ENCODE measurements at places on chromosomes 2 and 18.
A peak's percentile ranks its signal among the peaks of the same experiment; 100 is the strongest.

- no peak for DNase-seq
Measured at GRCh38 chr2:109529532-109530449, 84.0 kb downstream of the SEPTIN10 start.

GRCh38 chr2:126902152-126902835 lies 3.6 kb downstream of the TEX51 start:
- DNase-seq, result no peak

DNA sequence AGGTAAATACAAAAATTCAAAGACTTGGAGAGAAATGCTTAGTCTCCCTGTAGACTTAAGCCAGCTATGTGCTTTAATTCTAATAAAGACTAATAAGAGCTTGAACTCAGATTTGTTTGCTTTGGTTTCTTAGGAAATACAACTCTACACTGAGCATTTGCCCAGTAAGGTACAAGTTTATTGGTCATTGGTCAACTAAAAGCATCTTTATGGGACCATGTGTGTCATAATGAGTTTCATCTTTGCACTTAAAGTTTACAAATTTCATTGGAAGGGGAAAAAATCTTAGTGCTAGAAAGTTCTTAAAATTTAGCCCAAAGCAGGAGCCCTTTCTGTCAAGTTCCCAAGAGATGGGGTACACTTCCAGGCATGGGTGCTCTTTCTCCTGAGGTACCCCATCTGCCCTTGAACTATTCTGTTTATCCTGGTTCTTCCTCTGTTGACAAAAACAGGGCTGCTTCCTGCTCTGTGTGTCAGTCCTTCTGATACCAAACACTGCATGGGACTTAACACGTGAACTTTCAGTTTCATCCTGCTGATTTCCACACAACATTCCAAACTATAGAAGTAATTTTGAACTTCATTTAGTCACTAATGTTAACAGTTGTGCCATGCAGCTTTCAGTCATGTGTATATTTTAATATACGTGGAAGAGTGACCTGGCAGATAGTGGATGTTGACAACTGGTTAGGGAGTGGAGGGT lies 200.2 kb downstream of the TPGS2 start:
- no peak for DNase-seq

DNA sequence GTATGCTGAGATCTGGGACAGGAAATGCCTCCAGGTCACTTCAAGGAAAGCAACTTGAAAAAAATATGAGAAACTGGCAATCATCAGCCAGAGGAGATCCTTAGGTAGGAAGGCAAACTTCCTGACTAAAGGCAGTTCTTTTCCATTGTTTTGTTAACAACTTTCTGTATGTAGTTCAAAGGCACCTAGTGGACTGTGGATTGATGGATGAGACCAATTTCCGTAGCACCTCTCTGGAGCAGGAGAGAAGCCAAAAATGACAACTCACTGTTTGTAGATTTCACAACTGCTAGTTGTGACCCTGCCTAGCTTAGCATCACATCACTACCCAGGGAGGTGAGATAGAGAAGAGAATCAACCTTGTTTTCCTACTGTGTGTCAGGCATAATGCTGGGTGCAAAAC lies 21.8 kb upstream of the NOSTRIN start:
- no peak for DNase-seq

DNA sequence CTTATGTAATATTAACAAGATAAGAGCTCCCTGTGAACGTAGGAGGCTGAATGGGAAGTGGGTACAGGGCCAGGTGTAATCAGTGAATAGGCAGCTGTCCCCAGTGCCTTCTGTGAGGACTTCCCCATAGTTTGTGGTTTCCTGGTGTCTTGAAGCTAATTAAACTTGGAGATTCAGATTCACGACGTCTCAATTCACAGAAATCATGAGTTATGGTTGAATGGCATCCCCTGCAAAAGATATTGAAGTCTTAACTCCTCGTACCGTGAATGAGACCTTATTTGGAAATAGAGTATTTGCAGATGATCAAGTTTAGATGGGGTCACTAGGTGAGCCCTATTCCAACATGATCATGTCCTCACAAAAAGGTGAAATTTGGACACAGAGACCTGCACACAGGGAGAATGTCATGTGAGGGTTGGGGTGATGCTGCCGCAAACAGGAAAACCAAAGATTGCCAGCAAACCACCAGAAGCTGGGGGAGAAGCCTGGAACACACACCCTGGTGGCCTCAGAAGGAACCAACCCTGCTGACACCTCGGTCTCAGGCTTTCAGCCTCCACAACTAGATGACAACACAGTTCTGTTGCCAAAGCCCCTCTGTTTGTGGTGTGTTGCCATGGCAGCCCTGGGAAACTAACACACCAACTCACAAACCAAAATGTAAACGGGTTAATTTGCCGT lies 13.2 kb downstream of the ARL4C start:
- DNase-seq, result peak; percentile 38

DNA sequence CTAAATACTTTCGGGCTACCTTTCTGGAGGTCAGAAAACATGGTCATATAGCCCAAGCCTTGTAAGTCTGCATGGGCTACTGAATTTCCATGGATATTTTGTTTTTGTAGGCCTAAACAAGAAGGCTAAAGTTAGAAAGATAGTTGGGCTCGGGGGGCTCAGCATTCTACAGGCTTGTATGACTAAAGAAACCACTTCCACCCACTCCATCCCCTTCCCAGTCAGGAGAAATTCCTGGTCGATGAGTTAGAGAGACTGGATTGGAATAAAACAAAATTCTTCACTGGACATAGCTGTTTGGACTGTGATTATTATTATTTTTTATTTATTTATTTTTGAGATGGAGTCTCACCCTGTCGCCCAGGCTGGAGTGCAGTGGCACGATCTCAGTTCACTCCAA lies 539.4 kb upstream of the TNP1 start:
- DNase-seq, result no peak

DNA sequence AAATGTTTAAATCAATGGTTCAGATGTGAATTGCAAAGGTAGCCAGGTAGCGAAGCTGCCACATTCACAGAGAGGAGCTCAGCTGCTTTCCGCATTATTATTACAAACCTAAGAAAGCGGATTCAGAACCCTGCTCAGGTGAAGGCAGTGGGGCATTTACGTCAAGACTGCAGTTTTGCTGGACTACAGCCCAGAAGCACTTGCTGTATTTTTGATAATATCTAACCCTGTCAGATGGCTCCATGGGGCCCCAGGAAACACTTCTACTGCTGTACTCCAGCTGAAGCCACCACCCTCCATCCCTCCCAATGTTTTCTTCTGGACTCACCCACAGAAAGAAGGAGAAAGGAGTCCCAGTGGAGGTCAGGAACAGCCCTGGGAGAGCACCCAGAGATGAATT lies 96.9 kb downstream of the TPO start:
- no peak for DNase-seq

- no peak for DNase-seq
Measured at GRCh38 chr2:39875914-39876267, 96.8 kb upstream of the THUMPD2 start.

GRCh38 chr2:6474161-6475140 lies 391.3 kb downstream of the CMPK2 start:
- DNase-seq, result no peak

DNA sequence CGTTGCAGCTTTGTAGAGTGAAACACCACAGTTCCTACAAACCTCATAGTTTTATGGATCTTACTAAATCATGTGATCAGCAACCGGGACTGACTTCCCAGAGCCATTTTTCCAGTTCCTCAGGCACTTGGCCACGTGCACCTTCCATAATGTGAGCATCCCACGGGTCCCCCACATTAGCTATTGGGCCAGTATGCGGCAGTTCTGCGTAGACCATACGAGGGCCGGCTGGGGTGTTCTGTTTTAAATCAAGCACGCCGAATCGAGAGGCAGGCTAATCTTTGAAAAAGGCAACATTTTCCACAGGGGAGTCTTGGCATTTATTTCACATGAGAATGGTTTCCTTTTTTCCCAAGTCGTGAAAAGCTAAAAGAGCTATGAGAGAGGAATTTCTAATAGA lies 135.6 kb upstream of the CCDC195 start:
- DNase-seq, result no peak

GRCh38 chr2:145652571-145653545 lies 1132.9 kb upstream of the ZEB2 start:
- no peak for DNase-seq

DNA sequence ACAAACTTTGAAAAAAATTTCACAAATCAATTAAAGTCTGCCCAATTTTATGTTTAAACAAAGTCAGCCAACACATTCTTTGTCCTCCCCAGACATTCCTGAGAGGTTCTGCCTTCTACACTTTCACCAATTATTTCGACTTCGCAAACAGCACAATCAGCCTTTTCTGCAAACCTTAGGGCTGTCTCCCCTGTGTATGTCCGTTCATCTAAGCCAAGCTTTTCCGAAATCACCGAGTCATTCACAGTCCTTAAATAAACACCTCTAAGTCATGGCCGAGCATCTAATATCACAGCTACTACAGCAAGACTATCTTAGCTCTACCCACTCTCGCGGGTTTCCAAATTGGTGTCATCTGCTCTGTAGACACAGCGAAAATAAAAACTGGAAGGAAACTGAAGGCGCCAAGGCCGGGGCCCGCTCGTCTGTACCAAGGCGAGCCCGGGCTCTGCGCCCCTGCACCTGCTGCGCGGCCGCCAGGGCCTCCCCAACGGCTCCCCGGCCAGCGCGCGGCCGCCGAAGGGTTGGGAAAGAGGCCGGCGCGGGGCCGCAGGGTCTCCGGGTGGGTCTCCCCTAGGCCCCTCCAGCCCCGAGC lies 730 bp downstream of the ODC1 start:
- no peak for DNase-seq

DNA sequence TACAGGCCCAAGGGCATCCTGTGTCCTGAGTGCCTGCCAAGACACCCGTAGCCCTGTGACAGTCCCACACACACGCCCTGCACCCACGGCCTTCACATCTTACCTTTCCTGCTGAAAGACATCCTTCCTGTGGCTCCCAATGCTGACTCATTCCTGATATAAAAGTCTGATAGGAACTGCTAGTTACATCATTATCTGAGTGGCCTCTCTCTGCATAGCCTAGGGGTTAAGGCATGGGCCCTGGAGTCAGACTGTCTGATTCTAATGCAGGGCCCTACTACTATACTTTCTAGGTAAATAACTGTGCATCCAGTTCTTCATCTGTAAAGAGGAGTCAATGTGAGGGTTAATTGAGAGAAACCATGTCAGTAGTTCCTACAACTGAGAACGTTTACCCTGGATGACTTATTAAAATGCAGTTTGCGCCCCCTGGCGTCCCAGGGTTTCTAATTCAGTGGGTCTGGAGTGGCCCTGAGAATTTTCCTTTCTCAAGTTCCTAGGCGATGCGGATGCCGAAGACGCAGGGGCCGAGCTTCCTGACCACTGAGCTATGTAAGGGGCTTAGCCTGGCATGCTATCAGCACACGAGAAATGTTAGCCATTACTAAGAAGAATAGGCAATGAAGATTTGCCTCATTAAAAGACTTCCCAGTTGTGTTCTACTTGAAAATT lies 6.0 kb upstream of the GPR45 start:
- DNase-seq, result peak; percentile 36

- DNase-seq, result no peak
Measured at GRCh38 chr2:241072151-241072550, 29.9 kb downstream of the MTERF4 start.

DNA sequence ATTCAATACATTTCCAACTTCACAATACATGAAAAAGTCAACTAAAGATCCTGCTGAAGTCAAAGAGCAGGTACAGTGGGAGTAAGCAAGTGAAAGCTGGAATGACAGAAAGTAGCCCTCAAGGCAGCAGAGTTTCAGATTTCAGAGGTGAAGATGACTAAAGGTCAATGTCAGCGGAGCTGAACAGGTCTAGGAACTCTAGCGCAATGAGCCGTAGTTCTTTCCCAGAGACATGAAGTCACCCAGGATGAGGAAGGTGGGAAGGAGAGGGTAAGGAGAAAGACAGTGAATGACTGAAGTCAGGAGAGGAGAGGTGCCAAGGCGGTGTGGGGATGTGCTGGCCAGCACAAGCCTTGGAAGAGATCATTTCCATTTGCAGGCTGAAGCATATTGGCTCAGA lies 28.1 kb downstream of the PTPN2 start:
- no peak for DNase-seq

- DNase-seq, result no peak
Measured at GRCh38 chr2:170714381-170715061, 616 bp upstream of the SP5 start.

DNA sequence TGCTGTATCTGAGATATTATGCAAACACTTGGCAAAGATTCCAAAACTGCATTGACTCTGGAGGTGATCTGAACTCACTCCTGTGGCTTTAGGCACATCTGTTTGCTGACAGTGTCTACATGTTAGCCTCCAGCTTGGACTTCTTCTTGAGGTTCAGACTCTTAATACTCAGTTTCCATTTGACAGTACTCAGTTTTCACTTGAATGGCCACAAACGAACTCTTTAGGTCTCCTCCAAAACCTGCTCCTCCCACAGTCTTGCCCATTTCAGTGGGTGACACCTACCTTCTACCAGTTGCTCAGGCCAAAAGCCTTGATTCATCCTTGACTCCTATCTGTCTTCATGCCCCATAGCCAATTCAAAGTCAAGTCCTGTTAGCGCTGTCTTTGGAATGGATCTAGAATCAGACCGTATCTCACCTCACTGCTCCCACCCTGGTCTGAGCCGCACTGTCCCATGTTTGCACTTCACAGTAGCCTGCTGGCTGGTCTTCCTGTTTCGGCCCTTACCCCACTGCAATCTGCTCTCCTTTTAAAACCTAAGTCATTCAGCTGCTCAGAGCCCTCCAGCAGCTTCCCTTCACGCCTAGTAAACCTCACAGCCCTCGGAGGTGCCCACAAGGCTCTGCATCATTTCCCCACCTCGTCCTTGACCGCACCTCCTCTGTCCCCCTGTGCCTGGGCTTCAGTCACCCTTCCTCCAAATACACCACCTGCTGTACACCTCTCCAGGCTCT lies 10.5 kb downstream of the ATG16L1 start:
- DNase-seq, result no peak

GRCh38 chr2:144350151-144350802 lies 169.6 kb downstream of the ZEB2 start:
- DNase-seq, result no peak

- DNase-seq, result no peak
Measured at GRCh38 chr2:224838335-224838734, 122.2 kb upstream of the CCDC195 start.

DNA sequence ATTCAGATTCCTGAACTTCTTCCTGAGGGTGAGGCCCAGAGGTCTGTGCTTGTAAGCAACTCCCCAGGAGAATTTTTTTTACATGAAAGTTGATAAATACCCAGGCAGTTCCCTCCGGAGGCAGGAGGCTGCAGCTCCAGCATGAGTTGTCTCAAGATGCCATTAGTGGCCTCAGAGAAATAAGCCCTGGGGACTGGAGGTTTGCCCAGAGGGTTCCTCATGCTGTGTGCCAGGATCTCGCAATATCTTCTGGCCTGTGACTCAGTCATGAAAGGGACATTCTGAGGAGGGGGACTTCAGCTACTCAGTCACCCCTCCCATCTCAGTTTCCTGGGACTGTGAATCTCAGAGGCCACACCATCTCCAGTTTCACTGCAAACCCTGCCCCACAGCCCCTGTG lies 49.9 kb downstream of the LYPD1 start:
- no peak for DNase-seq

- DNase-seq, result no peak
Measured at GRCh38 chr2:222424729-222425671, 657 bp downstream of the SGPP2 start.

All from activated CD4-positive, alpha-beta T cell treated with anti-CD3 and anti-CD28 coated beads for 24 hours (primary cell).